ENCODE measurements at places on chromosomes 3 and 15. TPM values are rescaled to one million over a fixed set of nuclear protein-coding genes. Genes with fewer than 3 reads are reported as not detected.
A peak's percentile ranks its signal among the peaks of the same experiment; 100 is the strongest.

GRCh38 chr3:172984914-172985313 is 156.1 kb downstream of the SPATA16 start:
- no peak for DNase-seq

- DNase-seq, result no peak
These were observed 85.9 kb upstream of the IL12A start for GRCh38 chr3:159902546-159903314.

Gene NMD3
- 74.4 TPM for total RNA-seq

- DNase-seq, result no peak
These were observed 9.3 kb downstream of the MSL2 start for GRCh38 chr3:136186846-136187245.

DNA sequence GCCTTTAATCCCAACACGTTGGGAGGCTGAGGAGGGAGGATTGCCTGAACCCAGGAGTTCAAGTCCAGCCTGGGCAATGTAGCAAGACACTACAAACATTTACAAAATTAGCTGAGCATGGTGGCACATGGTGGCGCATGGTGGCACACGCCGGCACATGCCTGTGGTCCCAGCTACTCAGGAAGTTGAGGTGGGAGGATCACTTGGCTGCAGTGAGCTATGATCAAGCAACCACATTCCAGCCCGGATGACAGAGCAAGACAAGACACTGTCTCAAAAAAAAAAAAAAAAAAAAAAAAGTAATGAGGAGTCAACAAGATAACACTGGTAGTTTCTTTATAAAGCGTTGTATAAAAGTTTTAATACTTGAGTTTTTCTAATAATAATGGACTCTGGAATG is 10.1 kb downstream of the FEZF2 start:
- no peak for DNase-seq

DNA sequence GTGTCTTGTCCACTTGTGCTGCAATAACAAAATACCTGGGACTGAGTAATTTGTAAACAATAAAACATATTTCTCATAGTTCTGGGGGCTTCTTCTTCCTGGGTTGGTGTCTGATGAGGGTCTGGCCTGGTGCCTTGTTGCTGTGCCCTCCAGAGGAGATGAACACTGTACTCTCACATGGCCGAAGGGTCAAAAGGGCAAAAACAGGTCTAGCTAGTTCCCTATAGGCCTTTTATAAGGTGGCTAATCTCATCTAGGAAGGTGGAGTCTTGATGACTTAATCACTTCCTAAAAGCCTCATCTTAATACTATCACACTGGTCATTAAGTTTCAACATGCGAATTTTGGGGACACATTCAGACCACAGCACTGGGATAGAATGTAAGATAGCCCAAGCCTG is 228.4 kb downstream of the TLE3 start:
- DNase-seq, result no peak

Gene BFSP2
- total RNA-seq, result not detected

- DNase-seq, result peak; percentile 92
These were observed at the start of gene TMEM266 for GRCh38 chr15:76059320-76060117. Gene TMEM266 (plus strand): TSS chr15:76059985. CDS start chr15:76134264, 74,279 bp downstream.

DNA sequence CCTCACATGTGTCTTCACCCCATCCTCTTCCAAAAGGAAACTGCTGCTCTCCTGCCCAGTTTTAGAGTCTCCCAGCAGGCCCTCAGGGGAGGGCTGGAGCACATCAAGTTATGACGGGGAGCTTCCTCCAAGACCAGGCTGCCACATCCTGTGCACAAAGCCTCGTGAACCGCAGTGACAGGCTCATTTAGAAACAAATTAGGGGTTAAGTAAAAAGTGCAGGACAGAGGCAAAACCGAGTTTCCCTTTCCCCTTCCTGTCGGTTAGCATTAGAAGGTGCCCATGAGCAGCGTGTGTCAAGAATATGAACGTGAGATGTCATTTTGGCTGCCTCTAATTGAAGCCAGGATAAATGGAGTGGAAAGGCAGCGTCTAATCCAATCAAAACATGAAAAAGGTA is 199.7 kb downstream of the ARRDC4 start:
- no peak for DNase-seq

GRCh38 chr15:73620078-73620477 is 13.1 kb downstream of the NPTN start:
- no peak for DNase-seq

Gene FGF7
- 0.45 TPM for total RNA-seq

DNA sequence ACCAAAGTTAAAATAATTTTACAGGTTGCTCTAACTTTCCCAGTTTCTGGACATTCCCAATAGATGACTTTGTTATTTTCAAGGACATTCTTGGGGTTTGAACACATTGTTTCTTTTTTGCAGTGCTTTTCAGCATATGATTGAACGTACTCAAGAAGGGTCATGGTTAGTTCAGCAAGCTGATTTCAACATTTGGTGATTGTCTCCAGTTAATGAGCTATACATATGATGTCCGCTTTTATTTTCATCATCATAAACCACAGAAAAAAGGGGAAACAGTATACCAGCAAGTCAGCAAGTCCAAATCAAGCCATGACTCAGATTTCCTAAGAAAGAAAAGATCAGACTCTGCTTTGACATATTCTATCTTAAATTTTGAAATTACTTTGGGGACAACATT is 69.4 kb downstream of the B3GALNT1 start:
- no peak for DNase-seq

Gene TM4SF4
- total RNA-seq, result not detected

DNA sequence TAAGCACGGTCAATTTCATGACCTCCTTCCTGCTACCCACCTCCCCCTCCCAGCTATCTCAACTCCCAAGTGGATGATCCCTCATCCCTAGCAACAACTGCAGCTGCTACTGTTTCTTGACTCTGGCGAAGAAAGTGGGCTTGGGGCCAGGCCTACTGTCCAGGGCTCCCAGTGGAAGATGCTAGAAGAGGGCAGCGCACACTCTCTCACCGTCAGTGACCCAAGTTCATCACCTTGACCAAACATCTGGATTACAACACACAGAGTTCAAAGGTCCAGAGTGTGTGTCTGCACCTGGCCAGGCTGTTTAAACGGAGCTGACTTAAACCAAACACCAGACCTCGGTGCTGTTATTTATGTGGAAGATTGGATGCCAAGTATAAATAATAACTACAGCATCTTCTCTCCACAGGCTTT is 385.6 kb downstream of the SHQ1 start:
- DNase-seq, result no peak

Gene LMAN1L
- 0.09 TPM for total RNA-seq

Gene UROC1
- total RNA-seq, result 0.27 TPM

GRCh38 chr15:99154271-99154670 is 49.4 kb downstream of the SYNM start:
- DNase-seq, result no peak

- DNase-seq, result no peak
These were observed 259.6 kb upstream of the CTNNB1 start for GRCh38 chr3:40939741-40940130.

Gene ACP3
- 0.91 TPM for total RNA-seq

Gene C3orf85
- not detected for total RNA-seq

GRCh38 chr3:113304102-113304501 is 92.7 kb downstream of the BOC start:
- no peak for DNase-seq

DNA sequence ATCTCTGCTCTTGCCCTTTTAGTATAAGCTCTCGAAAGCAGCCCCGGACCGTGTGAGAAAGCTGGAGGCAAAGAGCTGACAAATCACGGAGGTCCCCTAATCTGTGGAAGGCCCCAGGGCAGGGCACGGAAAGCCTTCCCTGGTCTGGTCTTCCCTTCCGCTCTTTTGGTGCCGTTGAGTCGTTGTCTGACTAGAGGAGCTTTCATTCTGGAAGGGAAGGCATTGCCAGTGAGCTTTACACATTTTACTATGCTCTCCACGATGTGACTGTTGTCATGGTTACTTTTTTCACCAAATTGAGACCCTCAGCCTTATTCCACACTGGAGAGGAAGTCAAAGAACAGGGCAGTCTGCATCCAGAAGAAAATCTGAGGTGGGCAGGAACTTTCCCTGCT is 71.7 kb downstream of the CYP19A1 start:
- DNase-seq, result no peak

Gene TTC21A
- 9.7 TPM for total RNA-seq
